ENCODE measurements at places on chromosomes 1 and 21.
A peak's percentile ranks its signal among the peaks of the same experiment; 100 is the strongest.

- no peak overlapping the region for H3K4me3 ChIP-seq
- peaks cover 87% of the 10 kb centered on the region for H3K4me1 ChIP-seq
- H3K36me3 ChIP-seq, result no peaks in the 10 kb centered on the region
- peak overlapping the region; percentile 84 for H3K27ac ChIP-seq
- no peaks in the 10 kb centered on the region for H3K27me3 ChIP-seq
Measured at GRCh38 chr1:19435851-19436455, 49.4 kb downstream of the CAPZB start.

DNA sequence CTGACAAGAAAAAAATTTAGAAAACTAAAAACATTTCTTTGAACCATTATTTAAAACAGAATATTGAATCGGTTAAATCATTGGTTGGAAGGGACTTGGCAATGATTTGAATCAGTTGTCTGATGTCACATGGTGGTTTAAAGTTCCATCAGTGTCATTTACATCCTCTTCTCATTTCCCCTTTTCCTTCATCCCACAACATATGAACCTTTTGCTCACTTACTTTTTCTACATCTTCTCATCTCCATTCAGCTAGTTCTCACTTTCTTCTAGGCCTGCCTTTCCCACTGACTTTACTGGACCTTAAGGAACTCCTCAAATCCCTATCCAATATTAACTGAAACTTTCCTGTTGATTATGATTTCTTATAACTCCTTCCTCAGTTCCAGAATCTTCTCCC is 58.5 kb downstream of the PHACTR4 start:
- H3K27ac ChIP-seq, result no peak overlapping the region

DNA sequence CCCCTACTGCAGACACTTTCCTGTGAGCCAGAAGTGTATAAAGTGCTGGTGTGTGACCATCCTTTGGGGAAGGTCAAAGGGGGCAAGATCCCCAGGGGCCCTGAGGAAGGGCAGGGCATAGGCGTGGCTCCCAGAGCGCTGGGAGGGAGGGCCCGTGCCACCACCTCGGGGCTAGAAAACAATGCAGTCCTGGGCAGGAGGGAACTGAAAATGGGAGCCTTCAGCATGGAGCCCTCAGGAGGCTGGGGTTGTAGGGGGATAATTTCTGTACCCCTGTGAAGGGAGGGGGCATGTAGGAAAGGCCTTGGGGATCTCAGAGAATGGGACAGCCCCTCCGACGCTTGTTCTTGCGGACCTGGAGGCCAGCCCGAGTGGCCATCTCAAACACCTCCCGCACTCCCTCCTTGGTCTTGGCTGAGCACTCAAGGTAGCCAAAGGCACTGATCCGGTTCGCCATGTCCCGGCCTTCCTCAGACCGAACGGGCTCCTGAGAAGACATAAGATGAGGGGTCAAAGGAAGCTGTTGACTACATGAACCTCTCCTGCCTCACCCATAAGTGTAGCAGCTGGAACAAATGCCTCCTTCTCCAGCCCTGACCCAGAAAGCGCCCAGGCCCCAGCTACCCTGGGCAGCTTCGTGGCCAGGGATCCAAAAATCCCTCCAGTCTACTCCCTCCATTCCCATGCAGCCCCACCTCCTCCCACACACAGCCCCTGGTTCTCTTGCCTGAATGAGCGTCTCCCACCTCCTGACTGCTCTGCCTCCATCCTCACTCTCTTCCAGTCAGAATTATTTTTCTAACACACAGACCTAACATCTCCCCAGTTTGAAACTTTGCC is 5.5 kb downstream of the RHOC start:
- H3K4me3 ChIP-seq, result no peak overlapping the region
- peaks cover 69% of the 10 kb centered on the region for H3K36me3 ChIP-seq
- no peak for DNase-seq

GRCh38 chr1:91503332-91503900 is 2.8 kb downstream of the CDC7 start:
- H3K36me3 ChIP-seq, result no peaks in the 10 kb centered on the region
- no peak for DNase-seq
- H3K4me3 ChIP-seq, result no peak overlapping the region
- H3K4me1 ChIP-seq, result peaks cover 35% of the 10 kb centered on the region
- H3K27me3 ChIP-seq, result no peaks in the 10 kb centered on the region

Data from heart left ventricle (tissue), 16 donors.